ENCODE measurements at places on chromosomes 4 and X. TPM values are rescaled to one million over a fixed set of nuclear protein-coding genes. Genes with fewer than 3 reads are reported as not detected.

DNA sequence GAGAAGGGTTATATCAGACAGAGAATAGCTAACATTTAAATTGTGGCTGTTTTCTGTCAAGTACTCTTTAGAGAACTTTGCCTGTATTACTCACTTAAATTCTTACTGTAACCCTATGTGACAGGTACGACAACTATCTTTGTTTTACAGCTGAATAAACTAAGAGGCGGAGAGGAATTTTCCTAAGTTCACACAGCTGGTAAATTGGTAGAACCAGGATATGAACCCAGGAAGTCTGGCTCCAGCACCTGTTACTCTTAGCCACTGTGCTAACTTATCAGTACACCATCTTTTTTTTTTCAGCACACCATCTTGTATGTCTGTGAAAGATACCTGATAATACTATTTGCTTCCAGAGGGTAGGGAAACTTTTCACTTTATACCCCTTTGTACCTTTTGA lies 2.0 kb upstream of the SYP start:
- DNase-seq: no peak

GRCh38 chr4:99816545-99817308 lies at the start of gene DAPP1:
Gene DAPP1, plus strand, starts transcription at chr4:99816827. Its CDS starts 87 bp downstream, at chr4:99816914.
- no peak for DNase-seq

DNA sequence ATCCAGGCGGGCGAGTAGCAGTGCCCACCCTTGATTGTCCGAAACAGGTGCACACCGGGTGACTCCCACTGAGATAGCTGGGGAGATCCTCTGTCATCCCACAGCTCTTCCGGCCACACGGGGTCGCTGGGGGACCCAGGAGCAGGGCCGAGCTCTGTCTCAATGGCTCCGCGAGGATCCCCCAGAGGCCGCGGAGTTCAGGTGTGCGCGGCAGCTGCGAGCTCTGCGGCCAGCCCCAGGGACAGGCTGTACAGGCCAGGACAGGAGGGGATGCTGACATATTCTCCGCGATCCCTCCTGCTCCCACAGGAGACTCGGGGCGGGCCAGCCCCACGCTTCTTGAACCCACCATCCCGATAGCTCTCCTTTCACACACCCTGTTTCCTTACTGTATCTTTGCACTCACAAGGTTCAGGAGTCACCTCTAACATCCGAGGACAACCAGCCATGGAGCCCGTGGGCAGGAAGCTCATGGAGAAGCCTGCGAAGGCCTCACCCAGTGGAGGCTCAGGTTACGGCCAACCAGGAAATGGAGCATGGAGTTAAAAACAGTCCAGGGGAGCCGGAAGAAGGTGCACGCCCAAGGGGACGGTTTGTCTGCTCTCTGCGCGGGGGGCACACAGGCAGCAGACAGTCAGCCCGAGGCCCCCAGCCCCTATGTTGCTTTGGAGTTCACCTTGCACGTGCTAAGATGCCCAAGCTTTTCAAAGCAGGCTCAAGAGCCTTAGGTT lies 77.9 kb upstream of the AMELX start:
- DNase-seq: no peak

DNA sequence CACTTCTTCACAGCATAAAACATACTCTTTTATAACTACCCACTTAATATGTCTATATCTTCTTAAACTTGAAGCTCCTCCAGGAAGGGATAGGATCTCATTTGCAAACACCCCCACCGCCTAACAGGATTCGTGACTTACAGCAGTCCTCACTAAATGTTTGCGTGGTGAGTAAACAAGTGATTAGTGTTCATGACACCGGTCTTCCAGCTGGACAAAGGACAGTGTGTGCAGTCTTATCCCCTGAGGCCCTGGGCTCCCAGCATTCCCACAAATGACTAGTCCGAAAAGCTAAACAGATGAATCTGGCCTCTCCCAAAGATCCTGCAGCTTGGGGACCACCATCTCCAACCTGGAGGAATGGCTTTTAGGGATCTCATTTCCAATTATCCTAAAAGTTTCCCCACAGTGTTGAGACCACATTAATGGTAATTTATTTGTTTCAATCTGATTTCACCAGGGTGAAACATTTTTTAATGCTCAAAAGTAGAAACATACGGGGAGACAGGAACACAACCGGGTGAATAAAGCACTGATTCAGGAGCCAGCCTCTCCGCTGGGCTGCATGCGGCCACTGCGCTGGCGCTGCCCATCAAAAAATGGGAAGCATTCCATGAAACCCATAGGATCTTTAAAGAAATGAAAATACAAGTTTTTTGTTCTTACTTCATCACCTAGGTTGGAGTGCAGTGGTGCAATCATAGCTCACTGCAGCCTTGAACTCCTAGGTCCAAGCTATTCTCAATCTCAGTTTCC lies 69.2 kb downstream of the HADH start:
- DNase-seq: no peak

DNA sequence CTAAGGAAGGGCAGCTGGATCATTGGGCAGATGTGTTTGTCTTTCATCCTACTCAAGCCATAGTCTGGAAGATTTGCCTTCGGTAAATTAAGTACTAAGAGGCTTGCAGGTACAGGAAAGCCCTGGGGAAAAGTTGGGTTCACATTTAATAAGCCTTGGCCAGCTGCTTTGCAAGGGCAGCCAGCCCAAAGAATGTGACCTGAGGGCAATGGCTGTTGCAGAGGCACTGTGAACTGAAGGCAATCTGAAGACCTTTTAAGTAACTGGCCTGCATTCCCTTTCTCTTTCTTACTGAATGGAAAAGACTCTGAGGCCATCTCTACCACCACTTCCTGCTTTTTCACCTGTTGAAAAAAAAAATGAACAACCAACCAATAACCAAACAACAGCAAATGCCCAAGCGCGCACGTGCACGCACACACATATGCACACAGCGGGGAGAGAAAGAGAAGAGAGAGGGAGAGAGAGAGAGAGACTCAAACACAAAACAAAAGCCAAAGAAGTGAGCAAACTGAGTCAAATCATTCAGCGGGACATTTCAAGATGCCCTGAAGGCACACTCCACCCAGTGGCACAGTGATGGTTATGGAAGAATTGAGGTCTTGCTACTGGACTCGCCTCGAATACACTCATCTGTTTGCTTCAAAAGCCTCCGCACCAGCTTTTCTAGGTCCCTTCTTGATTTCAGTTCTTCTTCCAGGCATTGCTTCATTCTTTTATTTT lies 19.6 kb downstream of the CD40LG start:
- DNase-seq: no peak

The DIAPH2 gene
- 18.2 TPM for total RNA-seq

DNA sequence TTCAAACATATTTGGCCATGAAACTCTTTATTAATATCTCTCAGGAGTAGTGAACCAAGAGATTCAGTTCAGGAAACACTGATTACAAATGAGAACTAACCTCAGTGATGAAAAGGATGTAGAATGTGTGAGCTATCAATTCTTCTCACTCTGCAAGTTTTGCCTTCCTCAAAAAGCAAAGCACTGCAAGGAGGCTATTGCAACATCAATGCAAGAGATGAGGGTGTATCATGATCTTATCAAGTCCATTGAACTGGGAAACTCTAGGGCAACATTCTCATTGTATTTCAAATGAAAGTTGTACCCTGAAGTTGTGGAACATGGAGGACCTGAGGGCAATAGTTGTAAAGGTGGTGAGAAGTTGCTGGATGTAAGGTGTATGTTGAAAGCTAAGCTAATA lies 56.4 kb upstream of the VEGFC start:
- DNase-seq: no peak

DNA sequence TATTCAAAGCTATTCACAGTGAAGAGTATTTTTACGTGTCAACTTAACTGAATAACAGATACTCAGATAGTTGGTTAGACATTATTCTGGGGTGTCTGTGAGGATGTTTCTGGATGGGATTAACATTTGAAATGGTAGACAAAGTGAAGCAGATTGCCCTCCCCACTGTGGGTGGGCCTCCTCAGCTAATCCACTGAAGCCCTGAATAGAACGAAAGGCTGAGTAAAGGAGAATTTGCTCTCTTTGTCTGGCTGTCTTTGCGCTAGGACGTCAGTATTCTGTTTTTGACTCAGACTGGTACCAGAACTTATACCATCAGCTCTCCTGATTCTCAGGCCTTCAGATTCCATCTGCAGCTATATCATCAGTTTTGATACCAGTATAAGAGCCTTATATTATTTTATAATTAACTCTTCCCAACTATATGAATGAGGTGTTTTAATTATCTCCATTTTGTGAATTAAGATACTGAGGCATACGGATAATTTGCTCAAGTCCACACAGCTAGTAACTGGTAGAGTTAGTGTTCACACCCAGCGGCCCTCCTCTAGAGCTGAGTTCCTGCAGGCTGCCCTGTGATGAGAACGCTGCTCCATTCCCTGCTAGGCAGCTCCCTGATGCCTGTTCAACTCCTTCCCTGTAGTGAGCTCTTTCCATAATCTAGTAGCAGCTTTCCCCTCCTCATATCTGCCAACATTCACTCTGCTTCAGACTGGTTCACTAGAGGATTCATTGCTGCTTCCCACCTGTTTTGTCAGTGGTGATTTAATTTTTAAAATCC lies 87.5 kb downstream of the RBM46 start:
- no peak for DNase-seq

The SPANXB1 gene
- total RNA-seq: not detected

GRCh38 chr4:2935762-2936743 lies 27.2 kb downstream of the NOP14 start:
- no peak for DNase-seq

DNA sequence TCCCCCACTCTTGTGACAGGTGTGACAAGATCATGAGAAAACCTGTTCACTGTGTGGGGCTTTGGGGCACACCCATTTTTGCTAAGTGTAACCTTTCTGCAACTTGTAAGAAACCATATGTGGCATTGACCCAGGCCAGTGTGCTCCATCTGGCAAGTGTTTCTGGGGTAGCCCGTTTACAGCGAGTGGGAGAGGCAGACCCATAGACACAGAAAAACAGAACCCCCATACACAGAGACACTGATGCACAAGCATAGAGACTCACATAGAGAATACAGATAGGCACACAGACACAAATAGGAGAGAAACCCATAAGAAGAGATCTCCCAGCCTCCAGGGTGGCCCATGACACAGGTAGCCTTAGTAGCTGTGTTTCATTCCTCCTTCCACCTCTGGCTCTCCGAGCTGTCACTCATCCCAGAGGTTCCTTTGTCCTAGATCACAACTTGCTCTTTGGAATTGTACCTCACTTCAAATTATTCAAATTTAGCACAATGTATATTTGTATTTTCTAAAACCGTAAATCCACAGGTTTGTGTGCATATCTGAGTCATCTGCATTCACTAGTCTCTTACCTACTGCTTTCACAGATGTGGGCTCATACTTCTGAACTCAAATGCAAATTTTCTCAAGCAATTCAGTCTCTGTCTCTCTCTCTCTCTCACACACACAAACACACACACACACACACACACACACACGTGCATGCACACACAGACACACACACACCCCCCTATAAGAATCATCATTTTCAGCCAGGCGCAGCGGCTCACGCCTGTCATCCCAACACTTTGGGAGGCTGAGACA lies 114.4 kb downstream of the SH3KBP1 start:
- no peak for DNase-seq

- no peak for DNase-seq
Measured at GRCh38 chr4:137389911-137390520, 142.3 kb downstream of the PCDH18 start.
